ENCODE measurements at places on chromosomes 13 and 19.

DNA sequence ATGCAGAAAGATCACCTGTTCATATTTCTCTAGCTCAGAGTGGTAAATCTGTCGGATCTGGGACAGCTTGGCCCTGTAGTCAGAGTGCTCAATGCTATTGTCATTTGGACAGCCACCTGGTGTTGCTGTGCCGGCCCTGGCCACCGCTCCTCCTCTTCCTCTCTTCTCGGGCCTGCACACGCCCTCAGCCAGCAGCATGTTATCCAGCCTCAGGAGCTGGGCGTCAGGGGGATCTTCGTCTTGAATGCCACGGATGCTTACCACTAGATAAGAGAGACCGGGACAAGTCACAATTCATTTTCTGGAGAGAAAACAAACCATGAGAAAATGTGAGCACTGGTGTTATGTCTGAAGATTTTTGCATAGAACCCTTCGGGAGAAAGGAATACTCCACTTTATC is 32.5 kb downstream of the CILP2 start:
- no peak for DNase-seq

DNA sequence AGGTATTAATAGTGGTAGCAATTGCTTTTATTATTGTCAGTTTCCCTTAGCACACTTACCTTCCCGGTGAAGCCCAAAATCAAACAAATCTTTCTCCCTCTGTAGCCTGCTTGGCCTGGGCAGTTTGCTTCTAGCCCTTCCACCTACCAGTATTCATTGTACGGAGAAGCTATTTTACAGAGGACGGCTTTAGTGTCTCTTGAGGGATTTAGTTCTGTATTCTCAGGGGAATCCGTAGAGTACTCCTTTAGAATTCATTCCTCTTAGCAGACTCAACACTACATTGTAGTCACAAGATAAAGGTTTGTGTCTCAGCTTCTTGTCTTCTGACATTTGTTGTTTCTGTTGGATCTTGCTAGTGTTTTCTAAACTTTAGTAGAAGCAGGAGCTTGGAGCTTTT is 24.1 kb upstream of the WTIP start:
- no peak for DNase-seq

DNA sequence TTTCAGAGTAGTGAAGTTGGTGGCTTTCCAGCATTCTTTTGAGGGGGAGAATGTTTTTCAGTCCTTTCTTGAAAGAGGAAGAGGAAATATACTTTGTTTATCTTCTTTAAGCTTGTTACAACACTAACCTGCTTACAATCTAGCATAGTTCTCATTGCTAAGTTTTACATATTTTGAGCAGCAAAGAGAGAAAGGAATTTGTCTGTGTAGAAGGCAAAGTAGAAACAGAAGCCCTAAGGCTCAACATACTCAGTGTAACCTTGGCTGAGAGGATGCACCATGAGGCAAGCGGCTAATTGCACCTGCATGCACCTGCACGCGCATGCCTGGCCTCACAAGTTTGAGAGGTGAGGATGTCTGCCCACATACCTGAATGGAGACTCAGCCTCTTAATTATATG is 2.2 kb downstream of the FRY start:
- DNase-seq: no peak

- no peak for DNase-seq
Measured at GRCh38 chr19:13860679-13861391, 16.1 kb upstream of the NANOS3 start.
